Right lobe of liver (tissue), 6 donors: ENCODE measurements at places on chromosomes 16 and 17. TPM values are rescaled to one million over a fixed set of nuclear protein-coding genes. Genes with fewer than 3 reads are reported as not detected.
A peak's percentile ranks its signal among the peaks of the same experiment; 100 is the strongest.

DNA sequence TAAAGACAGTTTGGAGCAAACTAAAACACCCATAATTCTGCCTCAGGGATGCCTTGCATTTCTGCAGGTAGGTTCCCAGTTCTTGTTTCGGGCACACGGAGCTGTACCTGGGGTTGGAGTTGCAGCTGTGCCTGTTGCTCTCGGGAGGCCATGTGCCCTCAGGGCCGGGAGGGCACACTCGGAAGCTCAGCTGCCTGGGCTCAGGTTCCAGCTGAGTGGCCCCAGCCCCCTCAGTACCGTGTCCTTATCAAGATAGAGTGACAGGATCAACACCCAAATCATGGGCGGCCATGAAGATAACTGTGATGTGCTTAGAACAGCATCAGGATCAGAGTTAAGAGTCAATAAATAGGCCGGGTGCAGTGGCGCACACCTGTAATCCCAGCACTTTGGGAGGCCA, 107.9 kb downstream of the SNX29 start:
- peak; percentile 21 for DNase-seq

DNA sequence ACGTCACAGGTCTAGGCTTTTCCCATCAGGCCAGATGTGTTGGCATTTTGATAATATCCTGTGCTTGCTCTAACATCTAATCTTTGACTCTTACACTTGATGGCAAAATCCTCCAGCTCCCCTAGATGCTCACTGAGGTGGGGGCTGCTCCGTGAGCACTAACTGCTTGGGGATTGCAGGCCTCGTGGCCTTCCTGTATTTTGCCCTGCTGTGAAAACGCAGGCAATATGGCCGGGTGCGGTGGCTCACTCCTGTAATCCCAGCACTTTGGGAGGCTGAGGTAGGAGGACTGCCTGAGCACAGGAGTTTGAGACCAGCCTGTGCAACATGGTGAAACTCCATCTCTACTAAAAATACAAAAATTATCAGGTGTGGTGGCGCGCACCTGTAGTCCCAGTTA, 9.7 kb upstream of the MLKL start:
- DNase-seq = no peak

- DNase-seq = peak; percentile 50
Measured at GRCh38 chr16:85395207-85395912, 217.8 kb upstream of the GSE1 start.

DNA sequence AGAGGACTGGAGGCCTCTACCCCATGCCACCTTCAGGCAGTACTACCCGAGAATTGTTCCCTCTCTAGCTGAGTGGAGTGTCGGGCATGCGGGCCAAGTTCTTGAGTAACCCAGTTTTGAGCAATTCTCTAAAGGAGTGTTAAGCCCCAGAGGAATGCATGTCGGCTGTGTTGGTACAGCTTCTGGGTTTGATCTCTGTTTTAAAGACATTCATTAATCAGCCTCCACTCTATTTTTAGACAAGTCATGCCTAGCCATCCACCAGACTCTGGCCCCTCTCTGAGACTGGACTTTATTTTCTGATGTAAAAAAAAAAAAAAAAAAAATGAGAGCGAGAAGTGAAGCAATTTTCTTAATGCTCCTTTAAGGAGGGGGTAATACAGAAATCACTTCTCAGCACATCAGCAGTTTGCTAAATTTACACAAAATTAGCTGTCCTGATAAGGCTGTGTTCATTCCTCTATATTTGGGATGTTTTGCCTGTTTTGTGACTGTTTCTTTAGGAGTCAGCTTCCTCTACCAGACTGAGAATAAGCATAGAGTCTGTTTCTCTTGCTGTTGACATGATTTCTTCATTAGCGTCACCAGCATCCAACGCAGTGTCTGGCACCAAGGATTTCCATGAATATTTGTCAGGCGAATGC, 88.7 kb downstream of the AXIN2 start:
- no peak for DNase-seq

- DNase-seq = no peak
Measured at GRCh38 chr17:64420143-64420670, 28.7 kb upstream of the MILR1 start.

GRCh38 chr17:2058586-2059546, 4.0 kb downstream of the HIC1 start:
- DNase-seq = peak; percentile 90

DNA sequence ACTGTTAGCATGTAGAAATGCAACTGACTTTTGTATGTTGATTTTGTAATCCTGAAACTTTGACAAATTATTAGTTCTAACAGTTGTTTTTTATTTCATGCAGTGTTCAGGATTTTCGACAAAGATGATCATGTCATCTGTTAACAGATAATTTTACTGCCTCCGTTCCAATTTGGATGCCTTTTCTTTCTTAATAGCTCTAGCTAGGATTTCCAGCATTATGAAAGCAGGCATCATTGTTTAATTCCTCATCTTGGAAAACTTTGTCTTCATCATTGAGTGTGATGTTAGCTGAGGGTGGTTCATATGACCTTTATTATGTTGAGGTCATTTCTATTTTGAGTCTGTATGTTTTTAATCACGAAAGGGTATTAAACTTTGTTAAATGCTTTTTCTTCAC, 31.9 kb downstream of the RMI2 start:
- no peak for DNase-seq

DNA sequence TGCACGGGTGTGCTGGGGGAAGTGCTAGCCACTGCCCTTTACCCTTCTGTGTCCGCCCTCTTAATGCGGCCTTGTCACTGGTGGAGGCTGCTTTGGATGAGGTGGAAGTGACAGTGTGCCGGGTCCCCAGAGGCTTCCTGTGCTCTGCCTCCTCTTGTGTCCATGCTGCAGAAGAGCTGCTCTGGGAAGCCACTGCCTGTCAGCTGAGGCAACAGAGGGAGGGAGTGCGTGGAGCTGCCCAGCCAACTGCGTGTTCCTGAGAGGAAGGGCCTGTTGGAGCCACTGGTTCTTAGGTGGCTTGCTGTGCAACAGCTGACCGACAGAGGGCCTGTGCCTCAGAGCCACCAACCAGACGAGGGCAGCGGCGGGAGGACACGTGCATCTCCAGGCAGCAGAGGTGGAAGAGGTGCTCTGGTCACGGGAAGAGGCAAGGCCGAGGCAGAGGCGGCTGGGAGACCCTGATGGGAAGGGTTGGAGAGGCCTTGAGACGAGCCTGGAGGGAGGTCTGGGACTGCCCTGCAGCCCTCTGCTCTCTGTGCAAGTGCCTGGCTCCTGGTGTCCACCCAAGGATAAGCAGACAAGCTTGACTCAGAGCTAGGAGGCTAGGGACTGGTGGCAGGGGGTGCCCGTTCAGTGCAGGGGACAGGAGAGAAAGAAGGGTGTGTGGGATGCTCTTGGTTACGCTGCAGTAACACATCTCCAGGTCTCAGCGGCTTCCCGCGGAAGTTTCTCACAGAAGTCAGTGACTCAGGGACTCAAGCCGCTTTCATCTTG, 25.4 kb downstream of the B9D1 start:
- DNase-seq = peak; percentile 90

- DNase-seq = no peak
Measured at GRCh38 chr17:39198186-39198566, 707 bp upstream of the CACNB1 start.

- no peak for DNase-seq
Measured at GRCh38 chr17:66711881-66712321, 123.0 kb upstream of the CACNG5 start.

GRCh38 chr17:8872705-8873435, 5.4 kb upstream of the PIK3R6 start:
- no peak for DNase-seq

DNA sequence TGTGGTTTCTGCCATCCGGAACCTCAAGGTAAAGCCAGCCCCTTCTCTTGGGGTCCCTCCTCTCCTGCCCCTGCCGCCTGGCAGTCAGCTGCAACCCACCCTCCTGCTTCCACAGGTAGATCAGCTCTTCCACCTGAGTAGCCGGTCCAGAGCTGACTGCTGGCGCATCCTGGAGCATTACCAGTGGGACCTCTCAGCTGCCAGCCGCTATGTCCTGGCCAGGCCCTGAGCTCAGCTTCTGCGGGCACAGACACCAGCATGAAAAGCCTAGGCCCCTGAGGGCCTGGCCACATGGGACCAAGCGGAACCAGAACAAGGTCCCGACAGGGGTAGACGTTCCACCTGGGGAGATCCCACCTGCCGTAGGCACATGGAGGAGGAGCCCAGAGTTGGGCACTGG, 5.5 kb downstream of the PLSCR3 start:
- no peak for DNase-seq

GRCh38 chr17:80223142-80223815, 3.1 kb downstream of the SLC26A11 start:
- DNase-seq = no peak

DNA sequence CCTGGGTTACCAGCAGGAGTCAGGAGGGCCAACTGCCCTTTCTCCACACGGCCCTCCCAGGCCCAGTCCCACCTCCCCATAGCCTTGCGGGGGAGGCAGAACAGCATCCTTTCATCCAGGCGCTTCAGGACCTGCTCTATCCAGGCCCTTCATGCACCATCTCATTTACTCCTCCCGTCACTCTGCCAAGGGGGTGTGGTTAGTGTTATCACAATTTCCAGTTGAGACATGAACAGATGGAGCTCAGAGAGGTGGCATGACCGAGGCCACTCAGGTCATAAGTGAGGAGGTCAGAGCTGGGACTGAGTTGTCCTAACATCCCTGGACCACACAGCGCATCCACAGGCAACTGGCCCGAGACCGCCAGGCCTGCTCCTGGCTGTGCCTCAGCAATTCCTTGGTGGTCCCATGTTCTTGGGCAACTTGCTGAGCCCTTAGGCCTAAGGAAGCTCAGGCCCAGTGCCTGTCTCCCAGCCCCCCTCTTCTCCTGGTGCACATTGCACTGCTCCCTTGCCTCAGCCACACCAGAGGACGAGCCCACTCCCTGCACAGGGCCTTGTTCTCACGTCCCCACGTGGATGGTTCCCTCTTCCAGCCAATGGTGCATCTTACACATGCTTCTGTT, 23.8 kb downstream of the C17orf100 start:
- DNase-seq = no peak

DNA sequence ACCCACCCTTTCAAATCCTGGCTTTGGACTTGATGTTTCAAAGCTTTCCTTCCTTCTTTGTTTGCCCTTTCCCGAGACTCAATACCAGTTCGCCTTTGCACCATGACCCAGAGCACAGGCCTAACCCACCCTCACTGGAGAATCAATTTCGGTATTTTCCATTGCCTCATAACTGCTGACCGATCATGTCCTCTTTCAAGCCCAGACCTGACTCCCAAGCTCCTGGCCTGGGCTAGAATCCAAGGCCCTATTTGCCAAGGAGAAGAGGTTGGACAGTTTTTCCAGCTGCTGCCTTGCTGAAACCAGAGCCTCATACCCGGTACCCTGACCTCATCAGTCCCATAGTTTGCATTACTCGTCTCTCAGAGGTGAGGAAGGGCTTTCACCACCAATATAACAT, 35.3 kb upstream of the HELZ start:
- peak; percentile 88 for DNase-seq

DNA sequence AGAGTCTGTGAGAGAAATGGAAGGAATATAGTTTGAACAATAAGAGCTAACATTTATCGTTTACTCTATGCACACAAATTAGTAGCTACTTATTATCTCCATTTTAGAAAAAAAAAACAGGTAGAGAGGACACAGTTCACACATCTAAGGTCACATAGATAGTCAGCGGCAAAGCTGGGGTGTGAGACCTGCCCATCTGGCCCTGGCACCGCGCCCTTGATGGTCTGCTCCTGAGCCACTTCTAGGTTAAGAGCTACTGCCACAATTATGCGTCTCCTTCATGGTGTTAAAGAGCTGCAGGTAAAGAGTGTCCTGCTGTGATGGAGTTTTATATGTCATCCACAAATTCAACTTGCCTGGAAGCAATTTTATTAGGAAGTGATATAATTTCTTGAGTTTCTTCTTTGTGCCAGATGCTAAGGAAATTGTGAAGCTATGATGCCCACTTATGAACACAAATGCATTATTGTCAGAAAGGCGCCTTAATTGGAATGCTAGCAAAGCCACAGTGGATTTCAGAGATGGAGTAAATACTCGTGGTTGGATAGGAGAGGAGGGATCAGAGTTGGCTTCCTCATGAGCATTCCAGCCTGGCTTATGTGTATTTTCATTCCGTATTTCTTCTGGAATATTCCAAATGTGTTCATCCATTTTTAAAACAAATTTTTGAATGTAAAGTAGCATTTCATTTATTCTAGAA, 21.3 kb upstream of the MFSD6L start:
- DNase-seq = no peak

DNA sequence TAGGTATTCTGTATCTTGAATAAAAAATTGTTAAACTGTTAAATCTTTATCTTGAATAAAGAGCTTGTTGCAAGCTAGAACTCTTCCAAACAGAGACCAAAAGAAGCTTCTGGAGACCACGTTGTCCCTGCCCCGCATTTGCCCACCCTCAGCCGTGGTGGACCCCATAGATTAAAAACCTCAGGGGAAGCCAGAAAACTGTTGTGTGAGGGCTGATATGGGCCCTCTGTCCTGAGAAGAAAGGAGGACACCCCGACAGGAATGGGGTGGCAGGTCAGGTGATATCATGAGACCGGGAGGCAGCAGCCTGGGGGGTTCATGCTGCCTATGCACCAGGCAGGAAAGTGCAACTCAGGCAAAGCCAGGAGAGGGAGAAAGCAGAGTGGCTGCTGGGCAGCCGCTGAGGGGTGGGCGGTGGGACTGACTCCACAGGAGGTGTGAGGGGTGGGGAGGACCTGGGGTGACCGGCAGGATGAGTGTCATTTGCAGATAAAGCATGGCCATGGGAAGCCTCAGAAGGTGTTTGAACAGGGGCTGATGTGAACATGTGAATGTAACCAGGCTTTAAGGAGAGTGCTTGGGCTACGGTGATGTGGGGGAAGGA, 147.8 kb downstream of the IRF8 start:
- no peak for DNase-seq

GRCh38 chr17:38996660-38997337, 29.6 kb upstream of the FBXO47 start:
- DNase-seq = no peak

DNA sequence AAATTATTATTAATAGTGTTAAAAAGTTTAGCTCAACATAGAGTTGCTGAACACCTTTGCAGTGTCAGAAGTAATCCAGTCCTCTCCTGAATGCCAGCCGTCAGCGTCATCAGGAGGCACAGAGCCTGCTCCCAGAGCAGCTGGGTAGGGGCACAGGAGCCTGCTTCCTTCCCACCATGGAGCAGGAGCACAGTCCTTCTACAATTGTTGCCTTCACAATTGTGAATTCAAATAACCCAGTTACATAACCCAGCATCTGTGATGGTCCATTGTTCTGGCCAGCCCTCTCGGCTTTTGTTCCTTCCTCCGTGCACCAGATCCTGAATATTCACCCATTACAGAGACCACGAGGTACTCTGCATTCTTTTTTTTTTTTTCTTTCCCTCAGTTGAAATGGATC, 393.9 kb upstream of the MAF start:
- no peak for DNase-seq

The PIMREG gene
- total RNA-seq = not detected

The TMC7 gene
- total RNA-seq = 0.37 TPM

The PLA2G10 gene
- not detected for total RNA-seq

The CD300E gene
- total RNA-seq = 0.43 TPM

The ASGR2 gene
- total RNA-seq = 417 TPM

The SECTM1 gene
- total RNA-seq = 3.9 TPM

The PAQR4 gene
- 6.1 TPM for total RNA-seq

The TEDC2 gene
- 0.35 TPM for total RNA-seq

The TMEM235 gene
- total RNA-seq = not detected

The SRL gene
- 0.20 TPM for total RNA-seq

The SLC38A8 gene
- total RNA-seq = not detected
